ENCODE measurements at places on chromosomes 1 and 21.

DNA sequence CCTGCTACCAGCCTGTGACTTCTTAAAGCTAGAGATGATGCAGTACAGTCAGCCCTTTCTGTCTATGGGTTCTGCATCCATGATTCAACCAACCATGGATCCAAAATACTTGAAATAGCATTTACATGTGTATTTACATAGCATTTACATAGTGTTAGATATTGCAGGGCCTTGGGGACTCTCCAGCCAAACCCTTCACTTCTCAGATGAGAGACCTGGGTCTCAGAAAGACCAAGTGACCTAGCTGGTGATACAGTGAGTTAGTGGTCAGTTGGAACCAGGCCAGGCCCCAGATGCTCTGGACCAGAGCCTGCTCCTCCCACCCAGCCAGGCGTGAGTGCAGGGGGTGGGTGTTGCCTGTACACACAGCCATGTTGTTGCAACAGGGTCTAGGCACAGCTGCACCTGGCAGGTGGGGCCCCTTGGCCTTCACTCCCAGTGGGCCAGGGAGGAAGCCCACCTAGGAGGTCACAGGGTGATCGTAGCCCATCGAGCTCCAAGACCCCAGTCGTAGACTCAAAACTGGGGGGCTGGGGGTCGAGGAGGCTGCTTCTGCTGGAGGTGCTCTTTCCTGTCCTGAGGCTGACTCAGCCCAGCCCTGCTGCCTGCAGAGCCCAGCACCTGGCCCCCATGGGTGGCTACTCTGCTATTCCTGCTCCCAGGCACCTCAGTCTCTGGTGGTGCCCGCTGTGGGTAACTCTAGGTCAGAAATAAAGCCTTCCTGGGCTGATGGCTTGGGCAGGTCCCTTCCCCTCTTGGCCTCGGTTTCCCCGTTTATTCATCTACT lies 7.7 kb downstream of the TMEM61 start:
- DNase-seq = no peak

DNA sequence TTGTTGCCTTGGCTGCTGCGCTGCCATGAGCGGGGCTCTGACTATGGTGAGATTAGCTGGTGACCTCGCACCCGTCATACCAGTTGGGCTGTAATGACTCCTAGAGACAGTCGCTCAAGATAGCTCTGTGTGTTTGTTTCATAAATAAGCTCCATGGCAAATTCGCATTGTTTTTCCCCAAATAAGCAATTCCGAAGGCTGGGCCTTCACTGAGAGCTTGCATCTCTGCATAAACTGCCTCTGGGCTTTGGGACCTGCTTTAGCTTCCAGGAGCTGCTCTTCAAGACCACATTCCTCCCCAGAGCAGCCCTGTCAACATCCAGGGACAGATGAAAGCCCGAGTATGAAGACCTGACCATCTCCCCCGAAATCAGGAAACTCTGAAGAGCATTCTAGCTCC lies 40.7 kb upstream of the SCCPDH start:
- no peak for DNase-seq

DNA sequence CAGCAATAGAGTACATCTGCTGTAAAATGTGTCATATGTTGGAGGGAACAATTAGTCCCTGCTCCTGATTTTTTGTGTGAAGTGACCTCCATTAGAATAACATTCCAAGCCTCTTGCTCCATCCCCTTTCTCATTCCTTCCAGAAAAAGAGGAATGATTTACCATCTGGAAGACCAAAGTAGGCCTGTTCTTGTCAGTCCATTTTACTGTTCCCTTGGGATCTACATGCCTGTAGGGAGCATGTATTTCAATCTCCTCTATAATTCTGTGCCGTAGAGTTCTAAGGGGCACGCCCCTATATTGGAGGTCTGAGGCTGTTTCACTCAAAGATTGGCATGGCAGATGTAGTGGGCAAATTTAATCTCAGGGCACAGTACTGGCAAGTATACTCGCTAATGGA lies 48.8 kb upstream of the MAN1A2 start:
- DNase-seq = no peak

GRCh38 chr1:241485554-241485992 lies 34.0 kb downstream of the FH start:
- DNase-seq = no peak

- DNase-seq = peak; percentile 72
Measured at GRCh38 chr1:6624710-6625583, at the start of gene THAP3. THAP3 (plus strand) TSS chr1:6624868; CDS start chr1:6625219, 351 bp downstream.
